ENCODE measurements at places on chromosomes 6 and 20.

DNA sequence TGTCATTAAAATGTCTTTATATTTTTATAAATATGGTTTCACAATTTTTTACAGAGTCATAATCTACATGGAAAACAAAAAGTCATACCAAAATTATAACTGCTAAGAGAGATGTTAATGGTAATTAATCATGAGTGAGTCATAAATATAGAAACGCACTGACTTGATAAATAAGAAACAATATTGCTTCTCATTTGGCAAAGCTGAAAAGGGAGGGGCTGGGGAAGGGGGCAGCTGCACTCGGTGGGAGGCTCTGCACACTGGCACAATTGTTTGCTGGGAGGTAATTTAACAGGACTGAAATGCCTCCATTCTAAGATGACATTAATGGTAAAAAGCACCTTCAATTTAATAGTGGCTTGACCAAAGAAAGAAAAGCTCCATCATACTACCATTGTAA lies 133.3 kb upstream of the AGPAT4 start:
- no peak for DNase-seq

DNA sequence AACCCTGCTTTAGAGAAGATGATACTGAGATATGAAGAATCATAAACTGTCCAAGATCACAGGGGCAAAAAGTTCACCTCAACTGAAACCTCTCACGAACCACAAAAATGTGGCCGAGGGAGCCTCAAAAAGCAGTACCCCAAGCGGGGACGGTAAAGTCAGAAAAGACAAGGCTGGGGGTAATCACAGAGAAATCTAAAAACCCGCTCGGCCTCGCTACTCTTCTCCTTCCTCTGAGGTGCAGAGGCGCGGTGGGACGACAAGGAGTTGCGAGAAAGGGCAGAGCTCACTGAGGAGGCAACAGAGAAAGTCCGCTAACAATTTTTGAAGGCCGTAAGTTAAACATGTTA lies 356 bp upstream of the IRAK1BP1 start:
- no peak for DNase-seq

DNA sequence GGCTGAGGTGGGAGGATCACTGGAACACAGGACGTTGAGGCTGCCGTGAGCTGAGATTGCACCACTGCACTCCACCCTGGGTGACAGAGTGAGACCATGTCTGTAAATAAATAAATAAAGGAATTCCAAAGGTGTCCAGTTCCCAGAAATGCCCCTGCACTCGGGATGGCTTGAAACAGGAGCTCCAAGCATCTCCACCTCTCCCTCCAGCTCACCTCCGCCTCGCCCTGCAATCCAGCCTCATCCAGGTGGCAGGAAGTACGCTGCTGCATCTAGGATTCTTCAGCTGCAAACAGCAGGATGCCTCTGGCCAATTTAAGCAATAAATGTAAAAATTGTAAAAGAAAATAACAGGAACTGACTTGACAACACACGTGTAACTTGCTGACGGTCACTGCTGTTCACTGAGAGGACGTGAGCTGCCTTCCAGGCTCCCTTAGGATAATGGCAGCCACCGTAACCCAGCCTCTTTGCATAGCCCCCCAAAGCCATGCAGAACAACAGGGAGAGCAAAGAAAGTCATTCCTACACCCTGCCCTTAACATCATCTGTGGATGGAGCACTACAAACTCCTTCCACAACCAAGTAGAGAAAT lies 11.4 kb upstream of the GRM4 start:
- DNase-seq, result no peak

GRCh38 chr6:36914227-36914794 lies 28.6 kb downstream of the C6orf89 start:
- DNase-seq, result no peak

DNA sequence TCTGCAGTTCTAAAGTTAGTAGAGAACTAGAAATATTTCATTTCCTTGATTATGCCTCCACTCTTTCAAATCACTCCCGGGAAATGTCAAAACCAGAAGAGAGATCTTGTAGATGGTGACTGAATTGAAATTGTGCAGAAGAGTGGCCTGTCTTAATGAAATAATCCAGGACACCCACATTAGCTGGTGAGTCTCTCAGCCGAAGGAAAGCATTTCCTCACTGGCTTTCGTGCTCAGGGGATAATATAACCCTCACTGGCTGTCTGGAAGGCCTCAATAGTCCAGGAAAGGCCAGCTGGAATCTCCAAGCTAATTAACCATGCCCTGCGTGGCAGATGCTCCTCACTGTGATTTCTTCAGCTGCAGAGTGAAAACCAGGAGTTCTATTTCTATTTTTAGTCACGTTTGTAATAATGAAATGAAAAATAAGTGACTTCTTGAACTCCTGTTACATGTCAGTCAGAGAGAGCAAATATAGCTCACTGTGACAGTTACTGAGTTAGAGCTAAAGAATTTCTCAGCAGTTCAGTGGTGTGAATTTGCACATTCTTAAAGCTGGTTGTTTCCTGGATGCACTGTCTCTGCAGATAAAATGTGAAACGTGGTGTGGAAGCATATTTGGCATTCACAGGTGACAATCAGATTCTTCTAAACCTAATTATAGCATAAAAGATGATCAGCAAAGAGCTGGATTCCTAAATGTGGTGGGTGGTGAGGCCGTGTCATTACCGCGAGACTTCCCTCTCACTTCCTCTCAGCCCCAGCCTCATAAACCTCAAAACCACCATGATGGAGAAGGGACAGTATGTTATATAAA lies 211.7 kb downstream of the LMBRD1 start:
- DNase-seq, result no peak

- DNase-seq, result no peak
Measured at GRCh38 chr20:17783671-17784070, 83.9 kb downstream of the BANF2 start.

- no peak for DNase-seq
Measured at GRCh38 chr6:169618526-169619490, 83.0 kb downstream of the WDR27 start.

DNA sequence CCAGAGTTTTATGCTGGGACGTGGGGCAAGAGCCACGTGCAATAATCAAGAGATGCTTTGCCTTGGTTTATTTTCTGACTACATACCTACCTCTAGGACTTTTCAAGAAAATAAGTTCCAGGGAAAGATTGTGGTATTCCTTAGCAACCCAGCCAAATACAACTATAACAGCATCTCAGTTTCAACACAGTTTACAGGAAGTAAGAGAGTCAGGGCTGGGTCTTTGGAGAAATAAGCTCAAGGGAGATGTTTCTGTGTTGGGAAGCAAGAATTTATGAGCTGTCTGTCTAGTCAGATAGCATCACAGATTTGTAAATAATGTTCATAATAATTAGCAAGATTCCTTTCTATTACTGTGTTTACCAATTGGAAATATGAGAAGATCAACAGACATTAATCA lies 35.1 kb downstream of the MAP3K5 start:
- DNase-seq, result no peak

DNA sequence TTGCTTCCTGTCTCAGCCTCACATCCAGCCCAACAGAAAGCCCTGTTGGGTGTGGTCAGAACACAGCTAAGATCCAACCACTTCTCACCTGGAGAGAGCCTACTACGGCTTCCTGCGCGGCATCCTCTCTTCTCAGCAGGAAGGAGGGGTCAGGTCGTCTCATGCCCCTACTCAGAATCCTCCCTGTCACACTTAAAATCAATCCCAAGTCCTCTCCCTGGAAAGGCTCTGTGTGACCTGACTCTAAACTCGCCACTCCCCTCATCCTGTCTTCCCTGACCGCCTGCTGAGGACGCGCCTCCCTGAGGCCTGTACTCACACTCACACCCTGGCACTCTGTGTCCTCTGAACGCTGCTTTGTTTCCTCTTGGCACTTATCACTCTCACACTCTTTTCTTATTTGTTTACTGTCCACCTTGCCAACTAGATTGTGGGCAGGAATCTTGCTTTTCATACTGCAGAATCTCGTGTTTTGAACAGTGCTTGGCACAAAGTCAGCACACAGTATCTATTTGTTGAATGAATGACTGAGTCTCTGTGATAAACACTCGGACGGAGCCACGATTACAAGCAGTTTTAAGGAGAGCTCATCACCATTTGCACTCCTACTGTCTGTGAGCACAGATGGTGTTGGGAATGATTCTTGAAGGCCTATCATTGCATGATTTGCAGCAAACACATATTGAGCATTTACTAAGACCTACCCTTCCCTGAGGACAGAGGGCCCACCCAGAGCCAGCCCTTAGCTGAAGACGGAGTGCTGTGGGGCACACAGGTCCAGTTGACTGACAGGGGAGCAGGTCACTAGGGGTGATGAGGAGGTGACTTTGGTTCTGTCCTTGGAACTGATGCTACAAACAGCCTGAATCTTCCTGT lies 18.7 kb downstream of the RAB5IF start:
- DNase-seq, result no peak

- no peak for DNase-seq
Measured at GRCh38 chr20:50366270-50367103, 143.7 kb upstream of the PTPN1 start.

- DNase-seq, result no peak
Measured at GRCh38 chr6:82086944-82087343, 160.6 kb downstream of the IBTK start.

- no peak for DNase-seq
Measured at GRCh38 chr6:41467627-41468404, 78.4 kb upstream of the FOXP4 start.

DNA sequence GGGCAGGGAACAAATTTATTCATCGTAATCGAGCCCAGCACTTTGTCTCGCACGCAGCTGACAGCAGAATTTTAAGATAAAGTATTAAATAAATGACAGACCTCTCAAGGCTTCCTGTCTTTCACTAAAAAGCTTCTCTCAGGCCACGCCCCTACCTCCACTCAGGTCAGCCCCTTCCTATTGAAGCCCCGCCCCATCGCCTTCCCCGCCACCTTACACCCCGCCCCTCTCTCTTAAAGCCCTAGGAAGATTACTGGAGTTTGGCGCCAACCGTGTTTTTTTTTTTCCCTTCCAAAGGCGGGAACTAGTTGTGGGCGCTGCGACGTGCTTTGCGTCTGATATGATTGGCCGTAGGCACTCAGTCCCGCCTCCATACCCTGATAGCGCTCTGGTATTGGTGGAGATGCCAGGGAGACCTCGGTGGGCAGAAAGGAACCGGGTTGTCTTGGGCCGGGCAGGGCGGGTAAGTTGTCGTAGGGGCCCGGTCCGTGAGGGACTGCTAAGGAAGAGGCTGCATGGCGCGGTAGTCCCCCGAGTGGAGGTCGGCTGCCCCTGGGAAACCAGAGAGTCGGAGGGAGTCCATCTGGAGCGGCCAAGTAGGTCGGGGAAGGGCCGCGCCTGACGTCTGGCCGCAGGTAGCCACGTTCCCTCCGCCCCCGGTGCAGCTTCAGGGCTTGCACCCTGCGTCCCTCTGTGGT lies at the start of gene CASP8AP2:
Gene CASP8AP2 (plus strand): TSS at position 409 of the 698 bp plus-strand sequence.
- DNase-seq, result peak; percentile 92

DNA sequence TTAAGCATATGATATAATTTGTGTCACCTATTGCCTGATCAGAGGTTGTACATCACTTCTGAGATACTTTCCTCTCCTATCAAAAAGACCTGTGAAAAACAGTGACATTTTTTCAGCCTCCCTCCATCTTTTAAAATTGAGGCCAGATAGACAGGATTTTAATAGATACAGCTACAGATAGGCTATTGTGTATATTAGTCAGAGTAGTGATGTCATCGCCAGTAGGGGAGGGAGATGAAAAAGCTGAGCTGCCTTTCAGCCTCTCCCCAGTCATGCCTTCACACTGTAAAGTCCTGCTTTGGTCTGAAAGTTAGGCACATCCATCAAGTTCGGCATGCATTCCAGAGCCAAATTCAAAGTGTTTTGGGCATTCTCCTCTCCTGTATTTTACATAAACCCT lies 7.9 kb upstream of the PABPC1L start:
- no peak for DNase-seq

DNA sequence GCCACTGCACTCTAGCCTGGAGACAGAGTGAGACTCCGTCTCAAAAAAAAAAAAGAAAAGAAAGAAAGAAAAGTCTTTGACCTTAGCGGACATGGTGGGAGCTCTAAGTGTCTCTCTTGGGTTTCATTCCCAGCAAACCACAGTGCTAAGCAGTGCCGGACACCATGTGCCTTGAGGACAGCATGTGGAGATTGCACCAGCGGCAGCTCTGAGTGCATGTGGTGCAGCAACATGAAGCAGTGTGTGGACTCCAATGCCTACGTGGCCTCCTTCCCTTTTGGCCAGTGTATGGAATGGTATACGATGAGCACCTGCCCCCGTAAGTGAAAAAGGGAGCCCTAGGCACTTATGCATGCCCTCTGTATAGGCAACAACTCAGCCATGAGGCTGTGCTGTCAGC lies 79.4 kb downstream of the GFRA4 start:
- no peak for DNase-seq

DNA sequence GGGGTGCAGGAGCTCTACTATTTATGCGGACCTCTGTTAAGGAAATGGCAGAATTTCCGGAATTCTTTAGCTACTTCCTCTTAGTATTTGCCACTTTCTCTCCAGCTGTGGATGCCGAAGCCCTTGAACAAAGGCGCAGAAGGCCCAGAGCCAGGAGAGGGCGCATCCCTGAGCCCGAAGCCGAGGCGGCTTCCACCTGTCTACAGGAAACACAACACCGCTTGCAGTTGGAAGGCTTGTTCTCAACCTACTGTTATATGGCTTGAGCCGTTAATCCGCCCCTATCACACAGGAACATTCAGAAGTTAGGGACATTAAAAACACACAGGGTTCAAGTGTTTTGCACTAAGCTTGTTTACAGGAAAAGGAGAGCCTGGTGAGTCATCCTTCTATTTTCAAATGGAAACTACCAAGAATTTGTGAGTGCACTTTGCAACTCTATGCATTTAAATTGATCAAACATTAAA lies 417.1 kb downstream of the BCKDHB start:
- DNase-seq, result no peak

- DNase-seq, result no peak
Measured at GRCh38 chr20:38343311-38344106, 2.8 kb upstream of the LBP start.

DNA sequence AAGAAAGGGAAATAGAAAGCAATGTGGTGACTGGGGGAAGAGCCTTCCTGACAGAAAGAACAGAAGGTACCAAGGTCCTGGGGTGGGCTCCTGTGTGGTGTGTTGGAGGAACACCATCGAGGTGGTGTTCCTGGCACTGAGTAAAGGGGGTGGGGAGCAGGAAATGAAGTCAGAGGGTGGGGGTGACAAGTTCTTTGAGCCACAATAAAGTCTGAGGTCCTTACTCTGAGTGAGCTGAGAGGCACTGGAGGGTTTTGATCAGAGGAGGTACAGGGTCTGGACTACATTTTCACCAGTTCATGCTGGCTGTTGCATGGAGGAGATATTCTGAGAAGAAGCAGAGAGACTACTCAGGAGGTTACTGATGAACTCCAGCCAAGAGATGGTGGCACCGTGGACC lies 198.2 kb downstream of the GMPR start:
- DNase-seq, result no peak

- no peak for DNase-seq
Measured at GRCh38 chr6:21003780-21004541, 469.7 kb downstream of the CDKAL1 start.
